ENCODE measurements at places on chromosomes 11 and 22. TPM values are rescaled to one million over a fixed set of nuclear protein-coding genes. Genes with fewer than 3 reads are reported as not detected.

GRCh38 chr11:103709371-103709770 lies 327.1 kb upstream of the DDI1 start:
- no peaks in the 10 kb centered on the region for H3K36me3 ChIP-seq
- no peaks in the 10 kb centered on the region for H3K27me3 ChIP-seq
- H3K27ac ChIP-seq, result no peak overlapping the region
- no peak for DNase-seq

GRCh38 chr11:44028401-44028800 lies 19.4 kb upstream of the ACCSL start:
- no peaks in the 10 kb centered on the region for H3K36me3 ChIP-seq
- H3K27ac ChIP-seq, result no peak overlapping the region
- DNase-seq, result no peak
- peaks cover 25% of the 10 kb centered on the region for H3K27me3 ChIP-seq

GRCh38 chr11:134856056-134856971 lies 444.3 kb upstream of the B3GAT1 start:
- H3K4me1 ChIP-seq, result no peaks in the 10 kb centered on the region
- no peak overlapping the region for H3K4me3 ChIP-seq
- H3K27me3 ChIP-seq, result peaks cover 2% of the 10 kb centered on the region
- no peak overlapping the region for H3K27ac ChIP-seq
- no peaks in the 10 kb centered on the region for H3K36me3 ChIP-seq

GRCh38 chr11:129864811-129865210 lies 30.6 kb downstream of the NFRKB start:
- no peaks in the 10 kb centered on the region for H3K27me3 ChIP-seq
- peaks cover 79% of the 10 kb centered on the region for H3K36me3 ChIP-seq
- H3K4me1 ChIP-seq, result peaks cover 41% of the 10 kb centered on the region

GRCh38 chr11:117980280-117980679 lies 5.9 kb upstream of the IL10RA start:
- no peak for DNase-seq
- H3K36me3 ChIP-seq, result peaks cover 61% of the 10 kb centered on the region
- H3K4me1 ChIP-seq, result peaks cover 74% of the 10 kb centered on the region
- H3K27ac ChIP-seq, result no peak overlapping the region

DNA sequence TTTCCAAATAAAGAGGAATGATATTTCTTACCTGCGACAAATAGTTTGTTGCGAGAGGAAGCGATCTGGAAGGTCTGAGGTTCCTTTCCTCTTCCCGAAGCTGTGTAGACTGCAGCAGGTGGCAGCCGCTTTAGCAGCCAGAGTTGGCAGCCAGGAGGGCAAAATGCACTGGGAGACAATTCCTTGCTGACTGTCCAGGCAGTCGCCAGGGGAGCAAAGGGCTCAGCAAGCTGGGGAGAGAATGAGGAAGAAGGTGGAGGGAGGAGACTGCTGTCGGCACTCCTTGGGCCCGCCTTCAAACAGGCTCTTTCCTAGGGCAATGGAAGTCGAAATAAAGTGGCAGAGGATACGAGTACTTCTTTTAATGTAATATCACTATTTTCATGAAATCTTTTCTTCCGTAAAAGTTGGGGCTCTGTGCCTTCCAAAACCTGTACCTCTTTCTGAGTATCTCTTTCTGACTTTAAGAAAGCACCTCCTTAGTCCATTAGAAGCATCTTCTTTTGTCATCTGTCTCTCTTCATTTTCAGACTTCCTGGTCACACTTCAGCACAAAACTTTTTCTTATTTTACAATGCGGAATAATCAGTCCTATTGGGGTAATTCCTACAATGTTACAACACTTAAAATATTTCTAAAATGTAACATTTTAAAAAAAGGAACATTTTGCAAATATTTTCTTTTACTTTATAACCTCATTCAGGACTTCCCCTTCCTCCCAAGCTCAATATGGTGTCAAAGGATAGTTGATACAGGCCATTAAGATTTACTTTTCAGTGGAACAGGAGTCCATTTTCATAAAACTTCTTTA lies at the start of gene IL18:
Gene IL18 (minus strand): TSS at position 220 of the 811 bp plus-strand sequence. CDS start 9,041 bp downstream, outside the sequence.
- peaks cover 27% of the 10 kb centered on the region for H3K27me3 ChIP-seq
- no peak for DNase-seq
- H3K36me3 ChIP-seq, result peaks cover 2% of the 10 kb centered on the region
- peaks cover 8% of the 10 kb centered on the region for H3K4me1 ChIP-seq
- H3K27ac ChIP-seq, result no peak within 1 kb of the TSS
- H3K4me3 ChIP-seq, result peak within 1 kb of the TSS; percentile 37

- no peak overlapping the region for H3K4me3 ChIP-seq
- no peaks in the 10 kb centered on the region for H3K27me3 ChIP-seq
- DNase-seq, result no peak
- H3K4me1 ChIP-seq, result no peaks in the 10 kb centered on the region
- H3K27ac ChIP-seq, result no peak overlapping the region
- H3K36me3 ChIP-seq, result no peaks in the 10 kb centered on the region
Measured at GRCh38 chr11:79078999-79079398, 361.8 kb downstream of the TENM4 start.

GRCh38 chr11:108498046-108498815 lies at the start of gene POGLUT3:
TSS of gene POGLUT3 (minus strand) at chr11:108498384. CDS start at chr11:108498366, 18 bp downstream.
- no peaks in the 10 kb centered on the region for H3K27me3 ChIP-seq
- peaks cover 16% of the 10 kb centered on the region for H3K36me3 ChIP-seq
- H3K4me1 ChIP-seq, result peaks cover 34% of the 10 kb centered on the region
- peak within 1 kb of the TSS; percentile 97 for H3K4me3 ChIP-seq

DNA sequence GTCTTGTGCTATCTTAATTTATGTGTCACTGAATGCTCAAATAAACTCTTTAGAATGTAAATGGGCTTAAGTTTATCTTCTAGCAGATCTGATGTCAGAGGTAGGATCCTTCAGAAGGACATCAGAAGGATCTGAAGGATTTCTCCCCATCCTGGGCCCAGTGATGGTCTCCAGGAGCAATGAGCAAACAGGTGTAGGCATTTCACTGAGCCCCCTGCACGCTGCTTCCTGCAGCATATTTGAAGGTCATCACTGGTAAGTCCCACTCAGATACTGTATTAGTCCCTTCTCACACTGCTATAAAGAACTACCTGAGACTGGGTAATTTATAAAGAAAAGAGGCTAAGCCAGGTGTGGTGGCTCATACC lies 4.5 kb downstream of the GSTP1 start:
- no peak for DNase-seq

DNA sequence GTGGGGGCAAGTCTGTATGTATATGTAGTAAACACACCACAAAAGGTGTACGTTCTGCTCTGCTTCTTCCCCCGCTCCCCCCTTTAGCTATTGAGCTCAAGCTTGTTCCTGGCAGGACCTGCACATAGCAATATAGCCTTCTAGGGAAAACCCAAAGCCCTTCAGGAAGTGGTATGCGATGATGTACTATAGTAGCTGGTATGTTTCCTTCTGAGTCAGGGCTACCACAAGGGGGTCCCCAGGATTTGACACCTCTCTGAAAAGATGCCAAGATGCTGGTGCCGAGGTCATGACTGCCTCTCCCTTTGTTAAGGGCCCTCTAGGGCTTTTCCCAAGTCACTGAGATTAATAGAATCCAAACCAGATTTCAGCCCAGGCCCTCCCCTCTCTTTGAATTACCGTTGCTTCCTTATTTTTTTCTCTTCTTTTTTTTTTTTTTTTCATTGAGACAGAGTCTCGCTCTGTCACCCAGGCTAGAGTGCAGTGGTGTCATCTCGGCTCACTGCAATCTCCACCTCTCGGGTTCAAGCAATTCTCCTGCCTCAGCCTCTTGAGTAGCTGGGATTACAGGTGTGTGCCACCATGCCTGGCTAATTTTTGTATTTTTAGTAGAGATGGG lies 268.4 kb downstream of the ETS1 start:
- no peaks in the 10 kb centered on the region for H3K27me3 ChIP-seq
- no peak overlapping the region for H3K4me3 ChIP-seq
- DNase-seq, result peak; percentile 62
- peaks cover 82% of the 10 kb centered on the region for H3K4me1 ChIP-seq

GRCh38 chr11:46162700-46163099 lies 41.4 kb upstream of the PHF21A start:
- H3K27me3 ChIP-seq, result peaks cover 32% of the 10 kb centered on the region
- no peak overlapping the region for H3K4me3 ChIP-seq
- no peaks in the 10 kb centered on the region for H3K36me3 ChIP-seq
- H3K27ac ChIP-seq, result no peak overlapping the region

DNA sequence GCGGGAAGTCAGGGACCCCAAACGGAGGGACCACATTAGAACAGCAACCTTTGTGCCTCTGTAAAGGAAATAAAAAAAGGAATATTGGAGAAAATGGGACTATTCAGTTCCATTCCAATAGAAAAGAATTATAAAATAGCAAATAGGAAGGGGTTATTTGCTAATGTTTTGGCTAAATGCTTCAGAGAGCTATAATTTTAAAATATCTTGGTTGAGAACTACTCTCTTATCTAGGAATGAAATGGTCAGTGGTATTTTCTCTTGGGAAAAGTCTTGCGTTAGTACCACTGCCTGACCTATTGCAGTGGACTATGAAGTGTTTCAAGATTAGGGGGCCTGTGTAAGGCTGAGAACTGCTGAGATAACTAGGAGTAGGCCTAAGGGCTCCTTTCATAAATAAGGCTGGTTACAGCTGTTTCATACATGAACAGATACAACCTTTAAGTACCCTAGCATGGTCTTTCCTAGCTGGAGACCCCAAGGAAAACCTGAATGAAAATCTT lies 6.9 kb upstream of the WEE1 start:
- peaks cover 6% of the 10 kb centered on the region for H3K27me3 ChIP-seq
- DNase-seq, result no peak
- peaks cover 6% of the 10 kb centered on the region for H3K36me3 ChIP-seq
- peaks cover 35% of the 10 kb centered on the region for H3K4me1 ChIP-seq
- no peak overlapping the region for H3K4me3 ChIP-seq

DNA sequence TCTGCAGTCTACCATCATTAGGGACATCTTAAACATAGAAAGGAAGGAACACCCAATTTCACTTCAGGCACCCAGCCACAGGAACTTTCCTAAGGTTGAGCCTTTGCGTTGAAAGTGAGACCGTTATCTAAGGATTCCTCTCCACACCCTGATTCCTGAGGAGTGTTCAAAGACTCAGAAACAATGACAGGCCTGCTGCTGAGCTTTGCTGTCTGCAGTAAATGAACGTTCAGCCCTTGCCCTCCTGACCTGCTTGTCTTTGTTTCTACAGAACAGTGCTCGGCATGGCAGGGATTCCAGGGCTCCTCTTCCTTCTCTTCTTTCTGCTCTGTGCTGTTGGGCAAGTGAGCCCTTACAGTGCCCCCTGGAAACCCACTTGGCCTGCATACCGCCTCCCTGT lies 7.0 kb downstream of the PRSS23 start:
- no peak for DNase-seq
- peaks cover 33% of the 10 kb centered on the region for H3K4me1 ChIP-seq
- H3K36me3 ChIP-seq, result peaks cover 2% of the 10 kb centered on the region
- no peak overlapping the region for H3K4me3 ChIP-seq
- H3K27me3 ChIP-seq, result peaks cover 44% of the 10 kb centered on the region

DNA sequence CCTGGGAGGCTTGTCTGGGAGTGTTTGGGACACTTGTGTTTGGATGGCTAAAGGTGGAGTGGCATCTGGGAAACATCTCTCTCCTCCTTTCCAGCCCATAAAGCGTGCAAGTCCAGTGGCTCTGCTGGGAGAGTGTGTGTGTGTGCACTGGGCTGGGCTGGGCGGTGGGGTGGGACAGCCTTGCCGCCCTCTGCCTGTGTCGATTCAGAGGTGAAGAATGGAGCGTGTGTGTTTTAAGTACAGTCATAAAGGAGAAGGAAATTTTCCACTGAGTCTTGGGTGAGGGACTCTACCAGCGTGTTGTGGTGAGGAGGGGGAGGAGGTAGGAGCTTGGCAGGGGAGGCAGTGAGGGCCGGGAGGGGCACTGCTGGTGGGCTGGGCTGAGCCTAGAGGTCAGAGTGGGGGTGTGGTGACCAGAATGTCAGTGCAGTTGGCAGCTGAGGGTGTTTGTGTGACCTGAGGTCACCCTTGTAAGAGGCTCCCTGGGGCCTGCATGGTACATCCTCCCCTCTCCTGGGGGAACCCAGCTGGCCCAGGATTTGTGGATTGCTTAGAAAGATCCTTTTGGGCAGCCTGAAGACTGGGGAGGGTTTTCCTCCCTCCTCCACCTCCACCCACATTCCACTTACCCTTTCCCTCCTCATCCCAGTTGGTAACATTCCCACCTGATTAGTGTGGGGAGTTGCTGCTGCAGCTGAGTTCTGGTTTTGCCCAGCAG lies 1.7 kb downstream of the TIMP3 start:
- no peaks in the 10 kb centered on the region for H3K36me3 ChIP-seq
- H3K27ac ChIP-seq, result no peak overlapping the region
- DNase-seq, result no peak

GRCh38 chr22:25970999-25971811 lies 198.1 kb upstream of the SEZ6L start:
- H3K4me3 ChIP-seq, result no peak overlapping the region
- H3K4me1 ChIP-seq, result peaks cover 19% of the 10 kb centered on the region
- H3K27me3 ChIP-seq, result peaks cover 3% of the 10 kb centered on the region

- H3K27me3 ChIP-seq, result no peaks in the 10 kb centered on the region
- peak overlapping the region; percentile 26 for H3K4me3 ChIP-seq
- H3K27ac ChIP-seq, result peak overlapping the region; percentile 89
- H3K36me3 ChIP-seq, result peaks cover 4% of the 10 kb centered on the region
Measured at GRCh38 chr11:73384531-73384871, 8.3 kb downstream of the RELT start.

DNA sequence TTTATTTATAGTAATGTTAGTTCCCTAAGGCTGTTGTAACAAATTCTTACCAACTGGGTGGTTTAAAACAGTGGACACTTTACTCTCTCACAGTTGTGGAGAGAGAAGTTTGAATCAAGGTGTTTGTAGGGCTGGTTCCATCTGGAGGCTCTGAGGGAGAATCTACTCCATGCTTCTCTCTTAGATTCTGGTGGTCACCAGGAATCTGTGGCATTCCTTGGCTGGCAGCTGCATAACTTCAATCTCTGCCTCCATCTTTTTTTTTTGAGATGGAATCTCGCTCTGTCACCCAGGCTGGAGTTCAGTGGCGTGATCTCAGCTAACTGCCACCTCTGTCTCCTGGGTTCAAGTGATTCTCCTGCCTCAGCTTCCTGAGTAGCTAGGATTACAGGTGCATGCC lies 46.3 kb downstream of the LDLRAD3 start:
- H3K4me3 ChIP-seq, result no peak overlapping the region
- H3K36me3 ChIP-seq, result no peaks in the 10 kb centered on the region
- peaks cover 38% of the 10 kb centered on the region for H3K27me3 ChIP-seq
- DNase-seq, result no peak

DNA sequence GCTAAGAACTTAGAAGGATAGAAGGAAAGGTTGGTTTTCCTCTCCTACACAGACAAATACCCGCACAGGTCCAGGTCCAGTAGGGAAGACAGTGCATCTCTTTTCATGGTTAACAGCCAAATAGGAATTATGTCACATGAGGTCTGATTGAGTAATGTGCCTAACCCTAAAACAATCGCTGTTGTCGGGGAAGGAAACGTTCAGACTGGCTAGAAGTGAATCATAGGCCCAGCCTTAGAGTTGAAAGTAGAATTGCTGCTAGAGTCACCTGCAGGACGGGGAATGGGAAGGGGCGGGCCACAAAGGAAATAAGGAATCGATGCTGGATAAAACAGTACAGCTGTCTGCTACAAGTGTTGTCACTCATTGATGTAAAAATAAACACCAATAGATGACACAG lies 12.4 kb upstream of the HTATIP2 start:
- H3K36me3 ChIP-seq, result no peaks in the 10 kb centered on the region
- no peak for DNase-seq
- H3K4me3 ChIP-seq, result no peak overlapping the region
- peaks cover 6% of the 10 kb centered on the region for H3K4me1 ChIP-seq
- H3K27ac ChIP-seq, result no peak overlapping the region

GRCh38 chr11:118522571-118523072 lies 4.7 kb upstream of the TTC36 start:
- no peak overlapping the region for H3K27ac ChIP-seq
- DNase-seq, result no peak
- peaks cover 12% of the 10 kb centered on the region for H3K4me1 ChIP-seq
- no peaks in the 10 kb centered on the region for H3K27me3 ChIP-seq
- H3K36me3 ChIP-seq, result peaks cover 46% of the 10 kb centered on the region

Gene DUSP8
- total RNA-seq, result 0.22 TPM

Gene PRSS23
- total RNA-seq, result 0.35 TPM

Gene EFEMP2
- 9.7 TPM for total RNA-seq

Gene INSC
- total RNA-seq, result 0.23 TPM

Gene AMBRA1
- 40.0 TPM for total RNA-seq

Gene SMTNL1
- total RNA-seq, result not detected

Gene OR52I2
- not detected for total RNA-seq

Gene HSPB2
- not detected for total RNA-seq
